Cardiac muscle cell (in vitro differentiated cells and primary cell): ENCODE measurements at places on chromosomes 1 and 21.

- no peak for DNase-seq
Measured at GRCh38 chr1:213782941-213783672, 204.7 kb upstream of the PROX1 start.

GRCh38 chr1:50930193-50930592 lies 29.9 kb downstream of the FAF1 start:
- no peak for DNase-seq

DNA sequence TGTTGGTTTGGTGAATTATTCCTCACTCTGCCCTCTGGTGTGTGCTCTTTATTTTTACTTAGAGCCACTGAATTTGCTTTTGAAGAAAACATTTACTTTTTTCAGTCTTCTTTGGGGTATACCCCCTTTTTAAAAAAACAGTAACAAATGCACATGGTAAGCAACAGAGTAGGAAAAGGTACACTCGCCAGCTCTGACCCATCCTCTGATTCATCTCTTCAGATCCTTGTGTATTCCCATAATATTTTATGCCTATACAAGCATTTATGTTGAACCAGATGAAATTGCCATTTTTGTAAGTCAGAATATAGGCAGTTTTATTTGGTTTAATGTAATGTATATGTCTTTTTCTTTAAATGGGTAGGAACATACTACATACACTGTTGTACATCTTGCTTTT lies 28.3 kb downstream of the TTC3 start:
- DNase-seq, result no peak

- peak; percentile 65 for DNase-seq
Measured at GRCh38 chr1:10904396-10905358, 107.8 kb upstream of the TARDBP start.

DNA sequence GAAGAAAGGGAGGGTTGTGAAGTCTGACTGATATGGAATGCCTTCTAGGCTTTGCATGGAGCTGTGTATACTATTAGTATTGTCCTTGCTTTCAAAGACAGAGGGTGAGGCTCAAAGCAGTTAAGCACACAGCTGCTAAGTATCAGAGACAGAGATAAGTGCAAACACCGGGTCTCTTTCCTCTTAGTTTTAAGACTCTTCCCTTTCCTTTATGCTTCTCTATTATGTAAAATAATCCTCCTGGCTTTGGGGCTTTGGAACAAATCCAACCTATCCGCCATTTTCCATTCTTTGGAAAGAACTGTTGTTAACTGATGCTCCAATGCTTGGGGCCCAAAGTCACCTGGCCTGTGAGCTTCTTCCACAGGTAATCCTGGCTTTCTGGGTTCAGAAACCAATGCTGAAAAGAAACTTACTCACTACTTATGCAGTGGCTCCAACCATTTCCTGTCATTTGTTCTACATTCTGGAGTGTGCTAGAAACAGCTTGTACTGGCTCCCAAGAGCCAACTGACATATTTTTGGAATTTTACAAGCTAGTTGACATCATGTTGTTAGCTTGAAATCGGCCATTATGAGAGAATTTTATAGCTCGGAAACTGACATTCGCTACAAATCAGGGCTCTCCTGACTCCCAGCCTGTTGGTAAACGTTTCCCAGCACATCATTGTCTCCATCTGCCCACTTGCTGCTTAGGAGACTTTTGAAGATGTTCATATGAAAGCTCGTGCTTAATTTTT lies 67.5 kb downstream of the DNTTIP2 start:
- DNase-seq, result no peak

GRCh38 chr1:219958875-219959417 lies 30.6 kb upstream of the SLC30A10 start:
- DNase-seq, result no peak

GRCh38 chr1:184734980-184735379 lies 19.7 kb downstream of the EDEM3 start:
- DNase-seq, result no peak

- peak; percentile 92 for DNase-seq
Measured at GRCh38 chr1:24683713-24684162, 40.6 kb downstream of the SRRM1 start.

GRCh38 chr1:170321113-170321512 lies 175.4 kb downstream of the NTMT2 start:
- DNase-seq, result no peak
